ENCODE measurements at places on chromosomes 5 and 9. TPM values are rescaled to one million over a fixed set of nuclear protein-coding genes. Genes with fewer than 3 reads are reported as not detected.

DNA sequence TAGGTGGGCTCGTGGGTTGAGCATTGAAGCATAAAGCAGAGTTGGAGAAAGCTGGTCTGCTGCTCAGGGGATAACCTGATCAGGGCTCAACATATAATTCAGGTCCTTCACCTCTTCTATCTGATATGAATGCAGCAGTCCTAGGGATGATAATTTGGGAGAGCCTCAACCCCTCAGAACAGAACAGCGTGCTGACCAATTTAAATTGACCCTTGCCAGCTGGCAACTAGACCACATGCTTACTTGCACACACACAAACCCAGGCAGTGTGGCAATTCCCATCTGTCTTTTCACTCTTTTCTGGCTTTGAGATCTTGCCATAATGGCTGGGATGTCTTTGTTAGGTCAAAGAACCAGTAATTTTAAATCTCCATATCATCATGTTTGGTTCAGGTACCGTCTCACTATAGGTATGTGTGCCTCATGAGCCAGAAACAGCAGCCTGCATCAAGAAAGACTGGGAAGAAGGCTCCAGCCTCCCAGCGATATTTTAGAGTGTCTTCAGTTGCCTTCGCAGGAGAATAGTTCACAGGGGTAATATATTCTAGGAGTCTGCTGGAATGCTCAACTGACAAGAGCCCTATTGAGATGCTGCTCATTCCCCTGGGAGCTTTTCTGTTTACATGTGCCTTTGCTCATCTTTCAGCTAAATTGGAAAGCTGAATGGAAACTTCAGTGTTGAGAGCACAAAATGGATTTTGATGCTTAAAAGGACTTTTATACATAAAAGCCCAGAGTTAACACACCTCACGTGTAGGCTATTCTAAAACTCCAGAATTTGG is 497.6 kb downstream of the RASEF start:
- no peak for DNase-seq

- no peak for DNase-seq
These were observed 56.7 kb upstream of the NAA35 start for GRCh38 chr9:85884256-85884655.

GRCh38 chr9:70043285-70043684 is 363 bp upstream of the MAMDC2 start:
- DNase-seq, result no peak

GRCh38 chr5:120803282-120803681 is 339.2 kb downstream of the PRR16 start:
- DNase-seq, result no peak

DNA sequence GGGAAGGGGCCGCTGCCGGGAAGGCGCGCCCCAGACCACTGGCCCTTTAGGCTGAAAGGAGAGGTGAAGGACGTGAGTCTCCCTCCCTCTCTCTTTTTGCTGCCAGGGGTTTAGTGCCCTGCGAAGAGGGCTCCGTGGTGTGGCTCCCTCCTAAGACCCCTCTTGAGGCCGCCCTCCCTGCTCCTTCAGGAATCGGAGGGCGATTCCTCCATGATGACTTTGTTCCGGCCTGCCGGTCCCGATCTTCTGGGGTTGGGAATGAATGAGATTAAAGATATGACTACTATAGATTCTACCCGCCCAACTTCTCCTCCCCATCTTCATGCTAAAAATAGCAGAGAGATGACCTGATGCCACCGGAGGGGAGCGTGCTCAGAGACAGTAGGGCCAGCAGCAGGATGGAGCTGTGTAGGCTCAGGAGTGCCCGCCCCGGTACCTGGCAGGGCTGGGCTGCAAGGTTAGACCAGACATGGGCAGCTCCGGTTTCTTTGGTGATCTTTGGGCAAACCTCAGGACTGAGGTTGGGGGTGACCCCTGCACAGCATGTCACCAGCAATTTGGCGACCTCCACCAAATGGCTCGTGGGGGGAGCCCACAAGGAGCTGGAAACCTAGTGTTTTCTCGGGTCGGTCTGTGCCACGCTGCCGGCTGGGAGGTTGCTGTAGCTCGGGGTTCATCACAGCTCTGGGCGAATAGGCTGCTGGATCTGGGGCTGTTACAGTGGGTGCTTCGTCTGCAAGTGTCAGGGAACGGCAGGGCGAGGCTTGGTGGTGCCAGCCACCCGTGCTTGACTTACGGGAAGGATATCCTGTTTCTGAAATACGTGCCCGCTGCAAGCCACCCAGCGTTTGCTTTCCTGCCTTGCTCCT is 1.7 kb downstream of the OLFM1 start:
- DNase-seq, result no peak

- no peak for DNase-seq
These were observed 155.0 kb upstream of the CLINT1 start for GRCh38 chr5:158013939-158014338.

Gene TOR4A
- total RNA-seq, result 11.6 TPM

Gene OGN
- not detected for total RNA-seq

DNA sequence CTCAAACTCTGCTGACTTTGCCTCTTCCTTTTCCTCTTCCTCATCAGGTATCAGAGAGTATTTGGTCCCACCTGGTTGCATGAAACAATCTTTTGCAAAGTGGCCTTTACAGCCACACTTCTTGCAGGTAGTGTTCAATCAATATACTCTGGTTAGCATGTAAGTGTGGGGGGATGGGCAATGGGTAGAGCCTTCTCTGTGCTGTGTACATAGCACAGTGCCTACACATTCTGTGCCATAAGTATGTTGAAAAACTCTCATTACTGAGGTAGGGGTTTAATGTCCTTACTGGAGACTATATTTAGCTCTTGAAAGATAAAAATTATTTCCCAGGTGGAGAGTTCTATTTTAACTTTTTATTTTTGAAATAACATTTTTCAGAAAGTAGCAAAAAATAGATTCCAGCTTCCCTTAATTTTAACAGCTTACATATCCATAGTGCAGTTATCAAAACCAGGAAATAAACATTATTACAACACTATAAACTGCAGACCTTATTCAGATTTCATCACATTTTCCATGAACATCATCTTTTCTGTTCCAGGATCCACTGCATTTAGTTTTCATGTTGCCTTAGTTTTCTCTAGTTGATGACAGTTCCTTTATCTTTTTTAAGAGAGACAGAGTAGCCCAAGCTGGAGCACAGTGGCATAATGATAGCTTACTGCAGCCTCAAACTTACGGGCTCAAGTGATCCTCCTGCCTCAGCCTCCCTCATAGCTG is 15.1 kb downstream of the TTC1 start:
- DNase-seq, result no peak

GRCh38 chr5:5025774-5026408 is 114.2 kb upstream of the ADAMTS16 start:
- DNase-seq, result no peak
